ENCODE measurements at places on chromosomes 11 and 22.

DNA sequence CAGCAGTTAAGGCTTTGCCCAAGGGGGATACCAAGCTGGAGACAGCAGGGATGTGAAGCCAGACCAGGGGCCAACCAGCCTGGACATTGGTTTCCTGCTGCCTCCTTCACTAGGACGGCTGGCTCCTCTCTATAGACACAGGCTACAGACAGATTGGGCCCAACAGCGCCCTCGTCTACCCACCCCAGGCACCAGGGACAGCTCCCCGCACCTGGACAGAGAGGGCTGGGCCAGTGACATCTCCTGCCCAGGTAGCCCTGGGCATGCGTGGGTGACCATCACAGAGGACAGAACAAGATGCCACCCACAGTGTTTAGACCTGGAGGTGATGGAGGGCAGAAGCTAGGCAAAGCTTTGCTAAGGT is 1.2 kb downstream of the DKK3 start:
- DNase-seq, result no peak

DNA sequence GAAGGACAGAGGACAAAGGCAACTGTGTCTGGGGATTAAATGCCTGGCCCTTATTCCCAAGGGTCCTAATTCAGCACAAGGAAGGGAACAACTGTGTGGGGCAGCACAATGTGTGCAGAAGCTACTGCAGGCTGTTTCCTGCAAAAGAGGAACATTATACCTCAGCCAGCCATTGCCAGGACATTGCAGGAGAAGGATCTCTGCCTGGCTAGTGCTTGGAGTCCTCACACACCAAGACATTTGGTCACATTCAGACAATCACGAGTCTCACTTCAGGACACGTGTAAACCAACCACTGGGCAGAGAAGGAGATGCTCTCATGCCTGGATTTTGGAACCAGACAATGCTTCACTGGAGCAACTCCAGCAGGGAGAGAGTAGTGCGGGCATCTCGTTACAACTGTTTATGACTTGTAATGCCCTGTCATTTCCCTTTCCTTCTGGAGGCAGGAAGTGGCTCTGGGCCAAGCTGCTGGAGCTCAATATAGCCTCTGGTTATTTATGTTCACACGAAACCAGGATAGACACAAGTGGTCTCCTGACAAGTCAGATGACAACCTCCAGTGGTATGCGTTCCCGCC is 23.9 kb upstream of the ZC3H12C start:
- no peak for DNase-seq

GRCh38 chr11:75107187-75107586 is 10.5 kb upstream of the OR2AT4 start:
- no peak for DNase-seq

DNA sequence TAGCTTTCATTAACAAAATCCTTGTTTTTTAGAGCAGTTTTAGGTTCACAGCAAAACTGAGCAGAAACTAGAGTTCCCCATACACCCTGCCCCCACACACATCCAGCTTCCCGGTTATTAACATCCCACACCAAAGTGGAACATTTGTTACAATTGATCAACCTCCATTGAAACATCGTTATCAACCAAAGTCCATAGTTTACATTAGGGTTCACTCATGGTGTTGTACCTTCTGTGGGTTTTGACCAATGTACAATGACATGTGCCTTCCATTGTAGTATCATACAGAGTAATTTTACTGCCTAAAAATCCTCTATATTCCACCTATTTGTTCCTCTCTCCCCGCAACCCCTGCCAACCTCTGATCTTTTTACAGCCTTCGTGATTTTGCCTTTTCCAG is 28.5 kb downstream of the PRDM11 start:
- DNase-seq, result no peak

DNA sequence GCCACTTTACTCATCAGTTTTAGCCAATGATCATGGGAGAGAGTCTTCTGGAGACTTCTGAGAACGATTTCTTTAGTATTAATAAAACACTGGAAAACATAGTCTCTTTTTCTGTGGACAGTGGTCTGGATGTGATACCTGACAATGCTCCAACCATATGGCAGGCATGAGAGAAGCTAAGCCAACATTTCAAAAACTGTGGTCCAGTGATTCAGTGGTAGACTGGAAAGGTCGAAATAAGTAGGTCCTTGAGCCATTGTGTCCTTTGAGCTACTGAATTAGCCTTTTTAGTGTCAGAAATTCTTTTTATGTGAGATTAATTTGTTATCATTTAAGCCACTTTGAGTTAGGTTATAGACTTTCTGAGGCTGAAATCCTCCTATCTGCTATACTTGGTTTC is 197.7 kb upstream of the CTSC start:
- DNase-seq, result no peak

GRCh38 chr11:30560206-30561106 is 25.7 kb downstream of the MPPED2 start:
- no peak for DNase-seq

- DNase-seq, result no peak
Measured at GRCh38 chr22:21029486-21030025, 2.8 kb downstream of the SLC7A4 start.

GRCh38 chr22:21009638-21010425 is 5.1 kb upstream of the P2RX6 start:
- no peak for DNase-seq

GRCh38 chr22:41919357-41920224 is 4.7 kb upstream of the SHISA8 start:
- DNase-seq, result peak; percentile 45

DNA sequence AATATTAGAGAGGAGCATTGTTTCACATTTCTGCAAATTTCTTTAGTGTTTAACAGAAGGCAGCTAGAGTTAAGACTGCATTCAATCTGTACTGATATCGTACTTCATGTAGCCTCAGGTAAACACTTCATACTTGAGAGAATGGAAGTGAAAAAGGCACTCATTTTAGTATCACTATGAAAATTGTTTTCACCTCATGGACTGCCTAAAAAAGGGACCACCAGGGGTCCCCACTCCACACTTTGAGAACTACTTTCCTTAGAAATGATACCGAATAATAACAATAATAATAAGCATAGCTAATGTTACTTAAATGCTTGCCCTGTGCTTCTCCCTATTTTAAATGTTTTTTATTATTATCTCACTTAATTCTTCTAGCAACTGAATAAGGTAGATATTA is 95.1 kb downstream of the BLID start:
- DNase-seq, result no peak

DNA sequence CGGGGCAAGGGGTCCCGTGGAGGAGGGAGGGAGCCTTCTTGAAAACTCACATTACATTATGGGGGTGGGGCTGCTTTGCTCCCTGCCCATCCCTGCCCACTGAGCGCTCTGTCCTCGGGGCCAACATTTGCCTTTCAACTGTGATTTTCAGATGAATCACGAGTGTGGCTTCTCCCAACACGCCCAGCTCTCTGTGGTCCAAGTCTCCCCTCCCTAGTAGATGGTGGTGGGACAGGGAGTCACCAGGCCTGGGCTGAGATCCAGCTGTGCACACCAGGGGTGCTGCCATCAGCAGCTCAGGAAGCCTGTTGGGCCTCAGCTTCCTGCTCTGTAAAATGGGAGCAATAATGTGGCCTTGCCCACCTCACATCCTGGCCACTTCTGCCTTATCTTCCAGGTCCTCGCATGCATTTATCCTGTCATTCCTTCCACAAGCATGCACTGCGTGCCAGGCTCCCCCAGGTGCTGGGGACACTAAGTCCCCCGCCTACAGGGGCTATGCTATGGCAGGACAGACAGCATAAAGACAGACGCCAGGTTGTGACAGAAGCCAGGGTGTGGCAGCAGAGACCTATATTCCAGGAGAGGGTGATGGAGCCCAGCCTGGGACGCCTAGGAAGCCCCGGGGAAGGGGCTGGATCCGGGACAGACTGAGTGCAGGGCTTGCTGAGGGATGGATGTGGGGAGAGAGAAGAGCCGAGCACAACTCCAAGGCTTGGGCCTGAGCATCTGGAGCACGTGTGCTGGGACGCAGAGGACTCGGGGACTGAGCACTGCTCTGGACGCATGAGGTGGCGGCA is 30.5 kb downstream of the NFAM1 start:
- no peak for DNase-seq

DNA sequence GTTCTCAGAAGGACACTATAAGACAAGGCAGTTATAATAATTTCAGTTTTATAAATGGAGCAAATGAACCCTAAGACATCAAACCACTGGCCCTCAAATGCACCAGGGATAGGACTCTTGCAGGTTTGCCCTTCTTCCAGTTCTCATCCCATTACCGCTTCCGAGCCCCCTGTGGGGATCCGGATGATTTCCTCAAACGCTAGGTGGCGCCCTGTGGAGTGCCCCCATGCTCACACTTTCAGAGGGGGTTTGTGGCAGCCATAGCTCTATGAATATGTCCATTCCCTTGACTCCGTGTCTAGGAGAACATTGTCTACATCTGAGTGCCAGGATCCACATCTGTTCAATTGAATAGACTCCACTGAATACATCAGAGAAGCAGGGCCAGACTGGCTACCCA is 816.3 kb downstream of the NTM start:
- DNase-seq, result no peak

All from stimulated activated CD4-positive, alpha-beta T cell treated with anti-CD3 and anti-CD28 coated beads, Interleukin-4, amount 100 ng/mL, for 24 hours (primary cell).